ENCODE measurements at places on chromosomes 6 and 20.
A peak's percentile ranks its signal among the peaks of the same experiment; 100 is the strongest.

DNA sequence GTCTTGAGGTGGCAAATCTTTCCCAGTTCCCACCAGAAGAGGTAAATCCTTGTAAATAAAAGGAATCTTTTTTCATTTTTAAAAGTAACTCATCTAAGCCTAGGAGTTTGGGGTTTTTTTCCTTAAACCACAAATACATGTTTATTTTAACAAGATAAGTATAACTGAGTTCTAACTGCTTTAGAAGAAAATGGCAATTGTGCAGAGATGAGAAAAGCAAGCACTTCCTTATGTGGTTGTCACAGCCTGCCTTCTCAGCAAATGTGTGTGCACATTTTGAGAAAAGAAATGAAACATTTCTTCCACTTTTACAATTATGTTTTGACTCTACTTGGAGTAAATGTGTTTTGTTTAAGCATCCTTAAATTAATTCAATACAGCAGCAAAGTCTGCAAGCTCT lies 17.7 kb downstream of the HCK start:
- DNase-seq, result no peak

DNA sequence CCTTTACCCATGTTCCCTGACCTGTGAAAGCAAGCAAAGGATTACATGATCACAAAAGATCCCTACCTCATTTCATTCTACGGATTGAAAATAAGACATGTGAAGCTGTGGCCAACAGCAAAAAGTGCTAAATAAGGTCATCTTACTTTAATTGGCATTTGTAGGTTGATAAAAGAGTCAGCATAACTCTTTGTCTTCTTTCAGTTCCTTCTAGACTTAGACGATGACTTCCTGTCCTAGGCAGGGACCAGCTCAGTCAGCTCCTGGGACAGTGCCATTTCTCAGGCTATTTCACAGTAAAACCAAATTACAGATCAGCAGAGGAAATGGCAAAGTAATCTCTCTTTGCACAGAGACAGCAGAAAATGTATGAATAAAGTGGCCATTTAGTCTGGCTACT lies 480.7 kb downstream of the RFPL4B start:
- no peak for DNase-seq

DNA sequence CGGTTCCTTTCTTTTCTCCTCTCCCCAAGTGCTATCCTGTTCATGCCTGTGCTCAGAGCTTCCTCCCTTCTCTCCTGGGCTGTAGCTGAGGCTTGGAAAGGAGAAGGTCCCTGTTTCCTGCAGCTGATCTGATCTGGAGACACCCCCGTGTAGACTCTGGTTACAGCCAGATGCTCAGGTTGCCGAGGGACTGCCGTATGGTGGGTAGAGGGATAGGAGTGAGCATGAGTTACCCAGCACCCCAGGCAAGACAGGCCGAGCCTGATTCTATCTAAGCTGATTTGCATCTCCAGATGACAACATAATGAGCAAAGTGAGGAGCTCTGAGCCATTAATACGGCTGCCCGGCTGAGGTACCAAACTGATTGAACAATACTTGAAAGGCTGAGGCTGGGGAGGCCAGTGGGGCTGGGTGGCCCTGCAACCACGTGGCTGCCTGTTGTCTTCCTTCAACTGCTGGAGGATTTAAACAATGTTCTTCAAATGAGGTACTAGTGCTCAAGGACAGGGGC lies 91.8 kb downstream of the ASXL1 start:
- DNase-seq, result no peak

- no peak for DNase-seq
Observed at GRCh38 chr6:55941702-55942101, 66.3 kb upstream of the BMP5 start.

DNA sequence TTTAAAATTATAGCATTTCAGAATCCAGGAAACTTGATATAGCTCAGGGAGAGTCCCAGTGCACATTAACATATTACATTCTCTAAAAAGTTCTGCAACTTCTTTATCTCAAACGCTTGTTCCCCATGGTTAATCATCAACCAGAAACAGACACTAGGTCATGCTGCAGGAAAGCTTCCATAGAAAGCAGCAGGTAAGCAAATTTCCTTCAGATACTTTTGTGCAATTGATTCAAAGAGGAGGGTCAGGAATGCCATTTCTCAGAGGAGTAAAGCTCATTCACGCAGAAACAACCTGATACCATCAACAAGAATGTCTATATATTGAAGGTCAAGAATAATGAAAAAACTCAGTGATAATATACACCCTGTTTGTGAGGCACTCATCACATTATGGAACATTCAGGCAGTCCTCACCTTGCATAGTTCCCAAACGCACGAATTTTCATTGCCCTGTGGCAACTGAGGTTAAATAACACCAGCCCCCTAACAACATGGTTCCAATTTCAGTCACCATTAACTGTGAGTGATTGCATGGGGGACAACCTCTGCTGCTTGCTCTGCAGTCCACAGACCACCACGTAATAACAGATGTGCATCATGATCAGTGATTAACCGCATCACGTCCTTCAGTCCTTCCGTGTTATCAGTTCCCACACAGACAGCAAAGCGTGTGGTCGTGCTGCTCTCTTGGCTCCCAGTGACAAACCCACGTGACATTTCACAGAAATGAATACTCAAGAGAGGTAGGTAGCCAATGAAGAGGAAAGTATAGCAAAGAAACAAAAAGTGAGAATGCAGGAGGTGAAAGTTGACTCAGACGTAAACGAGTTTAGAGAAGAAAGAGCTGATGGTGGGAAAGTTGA lies 95.7 kb downstream of the LY86 start:
- no peak for DNase-seq

GRCh38 chr20:1776681-1777475 lies 118.3 kb upstream of the SIRPA start:
- DNase-seq, result peak; percentile 80

DNA sequence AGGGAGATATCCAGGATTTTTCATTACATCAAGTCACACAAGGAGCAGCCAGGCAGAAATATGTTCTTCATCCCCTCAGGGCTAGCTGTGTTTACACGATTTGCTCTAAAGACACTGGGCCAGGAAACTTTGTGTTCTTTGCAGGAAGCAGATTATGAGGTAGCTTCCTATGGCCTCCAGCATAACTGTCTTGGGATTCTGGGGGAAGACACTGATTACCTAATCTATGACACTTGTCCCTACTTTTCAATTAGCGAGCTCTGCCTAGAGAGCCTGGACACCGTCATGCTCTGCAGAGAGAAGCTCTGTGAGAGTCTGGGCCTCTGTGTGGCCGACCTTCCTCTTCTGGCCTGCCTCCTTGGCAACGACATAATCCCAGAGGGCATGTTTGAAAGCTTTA lies 11.2 kb downstream of the FAM120B start:
- no peak for DNase-seq

GRCh38 chr20:496126-496696 lies 33.9 kb upstream of the TBC1D20 start:
- DNase-seq, result no peak

DNA sequence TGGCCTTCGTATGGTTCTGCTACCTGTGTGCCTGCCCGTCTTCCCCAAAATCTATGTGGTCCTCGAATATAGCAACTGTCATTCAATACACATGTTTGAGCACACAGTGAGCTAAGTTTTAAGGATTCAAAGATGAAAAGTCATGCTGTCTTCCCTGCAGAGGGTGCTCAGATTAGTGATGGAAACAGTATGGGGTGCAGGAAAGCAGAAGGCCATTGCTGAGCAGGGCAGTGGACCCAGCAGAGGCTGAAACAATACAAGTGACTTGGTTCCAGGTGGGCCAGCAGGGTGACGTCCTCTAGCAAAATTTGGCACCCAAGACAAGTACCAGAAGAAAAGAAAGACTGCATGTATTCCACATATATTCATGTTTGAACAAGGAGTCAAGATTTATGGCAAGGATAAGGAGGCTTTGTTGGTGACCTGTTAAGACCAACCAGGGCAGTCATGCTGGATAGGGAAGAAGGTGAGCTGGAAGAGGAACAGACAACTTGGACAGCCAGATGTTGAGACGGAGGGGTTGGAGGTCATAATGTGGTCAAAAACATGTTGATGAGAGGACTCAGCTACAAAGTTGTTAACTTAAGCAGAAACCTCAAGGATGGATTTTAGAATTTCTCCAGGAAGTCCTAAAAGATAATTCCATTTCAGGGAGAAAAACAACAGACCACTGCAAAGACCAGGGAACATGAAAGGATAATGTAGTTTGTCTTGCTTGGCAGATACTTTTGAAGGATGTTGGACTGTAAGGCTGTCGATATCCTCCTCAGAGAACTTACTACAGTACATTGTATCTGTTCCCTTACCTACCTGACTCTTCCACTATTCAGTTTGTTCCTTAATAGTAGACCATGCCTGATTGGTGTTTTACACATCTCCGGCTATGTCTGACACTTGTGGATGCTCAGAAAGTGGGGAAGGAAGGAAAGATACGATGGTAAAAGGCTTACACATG lies 2.5 kb downstream of the HLA-DQA1 start:
- no peak for DNase-seq

DNA sequence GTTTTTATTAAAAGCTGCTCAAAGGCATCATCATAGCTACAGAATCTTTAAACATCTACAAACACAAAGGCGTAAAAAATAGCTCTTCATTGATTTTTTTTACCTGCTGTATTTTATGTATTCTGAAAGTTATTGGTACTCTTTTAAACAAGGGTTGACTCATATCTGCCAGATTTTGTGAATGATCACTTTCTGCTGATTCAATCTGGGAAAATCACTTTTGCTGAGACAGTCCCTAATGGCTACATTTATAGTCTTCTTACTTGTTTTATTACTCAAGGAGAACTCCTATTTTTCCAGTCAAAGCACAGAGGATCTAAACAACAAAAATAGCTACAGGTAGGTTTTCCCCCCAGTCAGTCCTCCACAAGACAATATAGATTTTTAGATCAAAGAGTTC lies 739.0 kb downstream of the CBLN4 start:
- no peak for DNase-seq

DNA sequence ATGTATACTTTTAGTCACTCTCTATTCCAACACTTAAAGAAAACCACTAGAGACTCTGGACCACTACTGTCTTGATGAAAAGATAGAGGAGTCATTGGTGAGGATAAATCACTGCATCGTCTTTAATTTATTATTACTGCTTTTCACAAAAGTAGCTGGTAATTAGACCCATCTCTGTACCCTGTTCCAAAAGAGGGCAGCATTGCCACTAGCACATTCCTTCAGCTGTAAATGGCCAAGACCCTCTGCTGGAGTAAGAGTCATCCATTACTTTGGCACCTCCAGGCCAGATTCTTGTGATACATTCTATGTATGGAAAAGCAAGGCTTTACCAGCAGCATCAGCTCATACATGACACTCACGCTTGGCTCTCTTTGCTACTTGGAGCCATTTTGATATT lies 49.5 kb upstream of the PREP start:
- DNase-seq, result no peak

GRCh38 chr20:13904766-13905165 lies 85.6 kb downstream of the SEL1L2 start:
- DNase-seq, result no peak

DNA sequence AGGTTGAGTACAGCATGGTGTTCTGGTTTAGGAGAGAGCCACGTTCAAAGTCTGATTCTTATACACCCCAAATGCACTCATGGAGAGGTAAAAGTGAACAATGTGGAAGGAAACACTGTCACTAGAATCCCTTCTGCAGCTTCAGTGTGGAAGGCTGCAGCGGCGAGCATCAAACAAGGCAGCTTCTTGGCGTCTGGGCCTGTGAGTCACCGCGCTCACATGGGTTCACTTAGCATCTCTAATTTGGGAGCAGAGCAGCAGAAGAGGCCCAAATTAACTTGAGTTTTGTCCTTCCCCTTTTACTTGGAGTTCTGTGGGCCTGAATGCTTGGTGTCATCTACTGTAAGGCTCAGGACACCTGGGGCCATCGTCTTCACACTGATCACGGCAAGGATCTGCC lies 10.9 kb upstream of the E2F1 start:
- DNase-seq, result no peak

GRCh38 chr6:133705066-133705465 lies 183.8 kb upstream of the TCF21 start:
- no peak for DNase-seq

DNA sequence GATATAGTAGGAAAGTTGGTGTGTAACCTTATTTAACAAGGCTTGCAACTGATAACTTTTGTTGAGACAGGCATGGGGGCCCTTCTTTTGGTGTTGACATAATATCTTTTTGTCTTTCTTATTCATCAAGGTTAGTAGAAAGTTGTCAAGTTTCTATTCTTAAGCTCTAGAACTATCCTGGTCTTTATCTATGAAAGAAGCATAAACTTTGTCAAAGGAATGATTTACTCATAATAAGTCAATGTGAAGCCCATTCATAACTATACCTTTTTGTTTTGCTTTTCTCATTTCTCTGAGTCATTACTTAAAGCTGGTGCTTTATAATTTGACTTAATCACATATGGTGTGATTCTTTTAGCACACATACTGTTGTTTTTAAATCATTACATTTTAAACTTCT lies 312.4 kb downstream of the UTRN start:
- no peak for DNase-seq

- DNase-seq, result no peak
Observed at GRCh38 chr6:150900049-150900448, 34.5 kb downstream of the MTHFD1L start.

DNA sequence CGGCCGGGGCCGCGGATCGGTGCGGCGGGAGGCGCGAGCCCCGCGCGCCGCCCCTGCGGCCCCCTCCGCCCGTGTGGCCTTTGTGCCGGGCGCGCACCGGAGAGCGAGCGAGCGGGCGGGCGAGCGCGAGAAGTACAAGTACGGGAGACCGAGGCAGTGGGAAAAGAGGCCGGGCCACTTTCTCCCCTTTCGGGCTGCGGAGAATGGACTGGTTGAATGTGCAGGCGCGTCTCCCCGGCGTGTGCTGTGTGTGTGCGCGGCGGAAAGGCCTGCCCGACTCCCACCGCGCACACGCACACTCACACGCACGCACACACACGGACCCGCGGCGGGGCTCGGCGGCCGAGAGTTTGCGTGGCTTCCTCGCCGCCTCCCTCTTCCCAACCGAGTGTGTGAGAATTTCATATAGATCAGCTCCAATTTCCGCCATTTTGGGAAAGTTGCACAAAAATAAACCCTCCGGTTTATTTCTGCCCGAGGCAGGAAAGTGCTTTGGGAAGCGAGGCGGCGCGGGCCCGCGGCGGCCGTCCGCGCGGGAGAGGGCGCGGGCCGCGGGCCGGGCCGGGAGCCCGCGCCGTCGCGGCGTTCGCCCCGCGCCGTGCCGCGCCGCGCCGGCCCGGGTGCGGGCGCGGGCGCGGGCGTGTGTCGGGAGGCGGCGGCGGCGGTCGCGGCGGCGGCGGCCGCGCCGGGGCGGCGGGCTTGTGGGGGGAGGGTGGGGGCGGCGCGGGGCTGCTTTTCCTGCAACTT lies 1.1 kb downstream of the L3MBTL3 start:
- DNase-seq, result no peak

- DNase-seq, result no peak
Observed at GRCh38 chr6:148653138-148653776, 93.6 kb upstream of the UST start.

All from stimulated activated CD4-positive, alpha-beta T cell treated with anti-CD3 and anti-CD28 coated beads, TNF-alpha, amount 100 ng/mL, for 1 hour (primary cell).